ENCODE measurements at places on chromosomes 5 and 9.
A peak's percentile ranks its signal among the peaks of the same experiment; 100 is the strongest.

GRCh38 chr5:147234825-147235635 lies at the start of gene STK32A:
TSS of gene STK32A (plus strand) at chr5:147235026. CDS start at chr5:147239635, 4,609 bp downstream.
- no peak for DNase-seq

DNA sequence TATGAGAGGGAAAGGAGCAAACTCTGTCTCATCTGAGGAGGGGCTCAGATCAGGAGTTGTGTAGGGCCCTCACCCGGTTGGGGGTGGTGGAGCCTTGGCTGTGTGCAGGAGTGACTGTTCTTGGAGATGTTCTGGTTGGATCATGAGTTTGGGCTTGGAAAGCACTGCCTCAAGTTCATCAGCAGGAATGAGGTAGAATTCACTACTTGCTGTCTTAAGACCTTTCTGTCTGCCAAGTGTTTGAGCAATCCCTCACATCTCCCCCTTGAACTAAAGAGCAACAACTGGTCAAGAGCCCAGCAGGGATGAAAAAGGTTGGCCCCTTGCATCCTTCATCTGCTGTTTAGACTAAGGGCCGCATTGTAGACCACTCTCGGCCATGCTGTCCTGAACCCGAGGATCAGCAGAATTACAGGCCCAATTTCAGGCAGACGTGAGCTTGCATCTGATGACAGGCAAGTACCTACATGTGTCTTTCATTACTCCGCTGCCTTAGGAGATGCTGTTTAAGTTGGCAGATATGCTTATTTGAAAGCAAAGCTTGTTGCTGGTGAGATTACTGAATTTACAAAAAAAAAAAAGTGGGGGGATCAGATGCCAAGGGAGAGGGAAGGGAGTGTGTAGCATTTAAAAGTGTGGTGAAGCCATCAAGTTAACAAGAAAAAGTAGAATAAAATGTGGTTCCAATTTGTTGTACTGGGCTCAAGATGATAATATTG lies 36.4 kb downstream of the PIK3R1 start:
- no peak for DNase-seq

DNA sequence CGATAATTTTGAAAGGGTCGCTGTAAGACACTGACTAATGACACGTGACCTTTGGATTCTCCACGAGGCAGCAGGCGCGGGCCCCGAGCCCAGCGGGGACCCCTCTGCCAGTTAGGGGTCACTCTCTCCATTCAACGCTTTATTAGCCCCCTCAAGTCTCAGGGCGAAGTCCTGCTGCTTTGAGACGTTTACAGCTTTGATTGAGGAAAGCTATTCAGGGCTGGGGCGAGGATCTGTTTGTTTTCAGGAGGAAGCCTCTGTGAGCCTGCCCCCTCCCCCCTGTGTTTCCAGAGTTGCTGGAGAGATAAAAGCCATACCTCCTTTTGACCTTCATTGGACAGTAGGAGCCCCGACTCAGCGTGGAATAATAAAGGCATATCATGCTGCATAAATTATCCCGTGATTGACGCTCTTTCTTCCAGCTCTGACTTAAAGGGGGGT lies 31.4 kb upstream of the MSX2 start:
- DNase-seq: no peak

DNA sequence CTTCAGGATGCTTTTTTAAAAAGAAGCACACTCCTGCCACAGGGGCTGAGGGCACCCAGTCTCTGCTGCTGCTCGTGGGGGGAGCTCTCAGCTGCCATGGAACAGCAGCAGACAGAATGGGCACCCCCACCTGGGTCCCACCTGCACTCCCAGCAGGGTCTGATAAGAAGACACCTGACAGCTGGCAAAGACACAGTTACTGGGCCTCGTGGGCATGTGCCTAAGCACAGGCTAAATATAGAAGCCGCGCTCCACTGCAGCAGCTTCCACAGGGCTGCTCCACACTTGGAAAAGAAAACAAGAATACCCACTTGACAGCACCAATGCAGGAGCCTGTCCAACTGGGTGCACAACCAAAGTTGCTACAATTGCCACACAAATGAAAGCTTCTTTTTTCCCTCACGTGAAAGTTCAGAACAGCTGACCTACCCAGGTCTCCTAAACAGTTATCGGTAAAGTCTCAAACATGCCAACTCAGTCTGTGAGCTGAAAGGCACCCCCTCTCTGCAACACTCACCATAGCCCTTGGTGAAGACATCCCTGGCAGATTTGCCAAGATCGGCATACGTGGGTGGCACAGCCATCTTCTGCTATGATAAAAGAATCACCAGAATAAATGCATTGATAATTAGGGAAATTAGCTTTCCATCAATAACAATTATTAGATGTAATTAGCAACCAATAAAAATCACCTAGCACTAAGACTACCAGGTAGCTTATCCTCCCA lies 12.2 kb downstream of the VDAC1 start:
- DNase-seq: no peak

- no peak for DNase-seq
These were observed 109.9 kb downstream of the YIPF5 start for GRCh38 chr5:144060598-144060997.

DNA sequence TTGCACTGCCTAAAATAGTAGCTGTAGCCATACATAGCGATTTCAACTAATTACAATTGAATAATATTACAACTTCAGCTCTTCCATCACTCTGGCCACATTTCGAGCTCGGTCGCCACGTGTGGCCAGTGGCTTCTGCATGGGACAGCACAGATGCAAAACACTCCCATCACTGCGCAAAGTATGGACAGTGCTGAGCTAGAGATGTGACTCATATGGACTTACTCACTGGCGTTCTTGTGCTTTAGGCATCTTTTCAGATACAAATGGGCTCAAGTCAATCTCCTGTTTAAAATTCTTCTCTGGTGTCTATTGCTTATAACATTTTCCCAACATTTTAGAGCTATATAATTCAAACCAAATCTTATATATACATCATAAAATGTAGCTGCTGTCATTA lies 222.7 kb downstream of the ELAVL2 start:
- DNase-seq: no peak

GRCh38 chr5:5154733-5155132 lies 14.6 kb downstream of the ADAMTS16 start:
- no peak for DNase-seq

GRCh38 chr5:150257424-150257823 lies 32.1 kb downstream of the CAMK2A start:
- no peak for DNase-seq

- DNase-seq: no peak
These were observed 8.1 kb upstream of the ZBED3 start for GRCh38 chr5:77095189-77095588.

DNA sequence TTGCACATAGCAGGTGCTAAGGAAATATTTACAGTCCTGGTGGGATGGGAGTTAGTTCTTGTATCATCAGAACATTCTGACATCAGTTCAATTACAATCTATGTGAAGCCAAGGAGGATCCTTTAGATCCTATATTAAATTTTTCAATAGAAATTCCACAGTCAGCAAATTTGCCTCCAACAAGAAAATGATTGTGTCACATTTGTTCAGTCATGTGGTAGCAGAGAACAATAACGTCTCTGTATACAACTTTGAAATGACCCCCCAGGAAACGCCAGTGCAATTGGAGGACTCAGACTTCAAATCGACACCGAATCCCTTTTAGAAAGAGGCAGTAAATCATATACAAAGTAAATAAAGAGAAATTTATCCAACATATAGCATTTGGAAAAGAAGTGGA lies 392.1 kb downstream of the DTWD2 start:
- no peak for DNase-seq

DNA sequence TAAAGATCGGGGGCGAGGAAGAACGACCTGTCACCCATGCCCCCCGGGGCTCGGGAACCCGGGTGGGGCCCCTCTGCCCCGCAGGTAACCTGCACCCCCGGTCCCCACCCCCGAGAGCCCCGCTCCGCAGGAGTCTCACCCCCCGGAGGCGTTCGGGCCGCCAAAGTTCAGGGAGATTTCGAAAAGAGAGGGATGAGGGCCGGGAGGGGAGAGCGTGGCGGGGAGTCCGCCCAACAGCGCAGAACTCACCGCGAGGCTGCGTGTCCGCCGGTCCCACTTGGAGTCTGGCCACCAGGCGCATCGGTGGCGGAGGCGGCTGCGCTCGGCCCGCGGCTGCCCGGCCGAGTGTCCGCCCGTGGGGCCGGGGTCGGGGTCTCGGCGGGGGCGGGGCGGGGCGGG lies at the start of gene PHF19:
Gene PHF19, minus strand, starts transcription at position 347 of the 399 bp plus-strand sequence. CDS start 2,447 bp downstream, outside the sequence.
- DNase-seq: no peak

DNA sequence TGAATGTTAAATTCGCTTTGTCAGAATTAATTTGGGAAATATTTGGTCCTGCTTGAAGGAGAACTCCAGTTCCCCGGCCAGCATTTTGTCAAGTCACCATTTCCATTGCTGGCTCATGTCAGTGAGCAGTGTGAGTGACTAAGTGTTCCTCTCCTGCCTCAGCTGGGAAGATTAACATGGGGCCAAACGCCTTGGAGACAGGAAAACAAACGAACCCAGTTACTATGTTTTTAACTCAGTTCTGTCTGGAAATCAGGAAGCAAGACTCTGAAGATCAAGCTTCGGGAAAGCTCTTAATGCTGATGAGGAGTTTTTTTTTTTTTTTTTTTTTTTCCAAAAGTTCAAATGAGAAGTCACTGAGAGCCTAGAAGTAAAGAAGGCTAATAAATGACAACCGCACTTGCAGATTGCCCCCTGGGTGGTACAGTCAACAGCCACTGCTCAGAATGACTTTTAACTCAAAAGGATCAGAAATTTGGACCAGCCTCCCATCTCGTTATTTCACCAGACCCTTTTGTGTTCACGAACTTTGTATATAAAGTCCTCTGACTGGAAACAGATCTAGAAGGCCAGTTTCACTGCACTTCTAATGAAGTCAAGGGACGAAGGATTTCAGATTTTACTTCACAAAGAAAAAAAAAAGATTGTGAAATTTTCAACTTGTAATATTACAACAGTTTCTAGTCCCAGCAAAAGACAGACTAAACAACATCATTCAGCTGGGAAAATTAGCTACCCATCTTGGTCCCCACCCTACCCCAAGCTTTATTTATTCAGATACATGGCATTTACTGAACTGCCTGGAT lies 121.3 kb downstream of the LHFPL2 start:
- DNase-seq: no peak

DNA sequence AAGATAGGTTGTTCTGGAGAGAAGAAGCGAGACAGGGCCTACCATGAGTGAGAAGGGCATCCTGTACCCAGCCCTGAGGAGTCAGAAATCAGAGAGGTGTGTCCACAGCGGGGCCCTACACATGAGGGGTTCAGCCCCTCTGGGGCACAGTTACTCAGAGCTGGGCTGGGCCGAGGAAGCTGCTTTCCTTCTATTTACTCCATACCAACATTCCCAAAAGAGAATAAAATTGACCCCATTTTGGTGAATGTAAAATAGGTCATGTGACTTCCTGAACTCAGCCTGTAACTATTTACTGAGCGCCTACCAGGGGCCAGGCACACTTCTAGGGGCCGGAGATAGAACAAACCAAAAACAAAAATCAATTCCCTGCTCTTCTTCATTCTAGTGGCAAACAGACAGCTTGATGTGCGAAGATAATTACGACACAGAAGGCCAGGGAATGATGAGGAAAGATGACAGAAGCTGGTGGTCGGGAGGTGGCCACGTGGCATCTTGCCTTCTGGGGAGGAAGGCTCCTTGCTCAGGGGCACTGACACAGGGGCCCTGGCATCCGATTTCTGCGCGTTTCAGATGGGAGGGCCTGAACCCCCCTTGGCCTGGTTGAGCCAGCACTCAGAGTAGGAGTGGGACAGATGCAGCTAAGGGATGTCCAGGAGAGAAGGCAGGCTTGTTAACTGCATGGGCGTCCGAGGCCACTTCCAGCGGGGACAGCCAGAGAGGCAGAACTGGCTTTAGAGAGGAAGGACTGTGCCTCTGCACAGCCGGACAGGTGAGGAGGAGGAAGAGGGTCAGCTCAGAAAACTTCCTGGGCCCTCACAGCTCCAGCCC lies 121.8 kb downstream of the NSG2 start:
- no peak for DNase-seq

GRCh38 chr5:134097211-134097749 lies 17.2 kb upstream of the TCF7 start:
- no peak for DNase-seq

DNA sequence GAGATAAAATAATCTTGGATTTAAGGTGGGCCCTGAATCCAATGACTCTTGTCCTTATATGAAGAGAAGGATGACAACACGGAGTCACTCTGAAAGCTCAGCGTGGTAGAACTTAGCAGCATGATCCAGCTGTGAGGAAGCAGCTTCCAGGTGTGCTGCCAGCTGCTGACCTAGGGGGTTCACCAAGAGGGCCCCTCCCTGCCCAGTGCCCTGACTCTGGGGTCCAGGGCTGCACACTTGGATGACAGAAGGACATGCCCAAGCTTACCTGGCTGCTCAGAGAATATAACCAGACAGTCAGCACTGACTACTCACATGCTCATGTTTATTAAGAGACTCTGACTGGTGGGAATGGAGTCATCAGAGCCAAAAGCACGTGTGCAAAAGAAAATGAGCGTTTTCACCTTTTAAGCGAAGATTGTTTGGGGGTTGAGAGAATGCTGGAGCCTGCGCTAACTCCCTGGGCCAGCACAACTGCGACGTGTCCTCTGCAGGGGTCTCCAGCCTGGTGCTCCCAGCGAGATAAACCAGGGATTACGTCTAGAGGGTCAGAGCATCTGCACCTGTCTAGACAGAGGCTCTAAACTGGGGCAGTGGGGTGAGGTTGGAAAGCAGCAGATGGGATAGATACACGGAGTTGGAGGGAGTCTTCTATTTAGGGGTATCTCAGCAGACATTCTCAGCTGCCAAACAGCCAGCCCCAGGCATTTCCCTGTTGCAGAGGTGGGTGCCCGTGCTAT lies 41.3 kb downstream of the ROPN1L start:
- DNase-seq: no peak

GRCh38 chr9:113516840-113517577 lies 53.5 kb downstream of the RGS3 start:
- peak; percentile 74 for DNase-seq

GRCh38 chr5:533955-534742 lies 9.9 kb upstream of the SLC9A3 start:
- DNase-seq: no peak

GRCh38 chr5:39115644-39116343 lies 41.6 kb upstream of the RICTOR start:
- no peak for DNase-seq

DNA sequence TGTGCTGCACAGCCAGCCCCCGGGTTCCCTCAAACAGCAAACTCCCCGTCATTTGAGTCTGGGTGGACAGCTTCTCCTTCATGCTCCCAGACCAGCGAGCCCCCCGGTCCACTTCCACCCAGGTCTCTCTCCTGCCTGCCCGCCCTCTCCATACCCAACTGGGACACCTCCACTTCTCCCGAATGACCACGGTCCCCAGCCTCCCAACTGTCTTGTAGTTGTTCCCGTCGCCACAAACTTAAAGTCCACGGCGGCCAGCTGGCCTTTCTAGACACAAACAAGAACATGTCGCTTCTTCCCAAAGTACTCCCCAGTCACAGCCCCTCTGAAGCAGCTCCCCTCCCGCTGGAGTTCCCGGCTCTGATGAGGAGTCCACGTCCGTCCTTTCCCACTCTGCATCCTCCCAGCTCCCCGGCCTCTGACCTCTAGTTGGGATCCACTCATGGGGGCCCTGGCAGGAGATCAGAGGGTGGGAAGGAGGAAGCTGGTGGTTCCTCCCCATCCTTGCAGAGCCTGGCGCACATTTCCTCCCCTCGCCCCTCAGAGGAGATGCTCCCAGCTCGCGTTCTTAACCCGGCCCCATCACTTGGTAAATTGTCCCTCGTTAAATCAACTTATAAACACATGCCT lies 24.1 kb upstream of the PPP1R26 start:
- DNase-seq: no peak

GRCh38 chr5:115271295-115272050 lies 8.8 kb upstream of the PGGT1B start:
- DNase-seq: no peak
